ENCODE measurements at places on chromosomes 4 and X.

GRCh38 chr4:40170588-40170987, 26.2 kb upstream of the RHOH start:
- no peak for DNase-seq

GRCh38 chrX:51975811-51976210, 82.4 kb downstream of the MAGED1 start:
- DNase-seq = no peak

GRCh38 chr4:54746218-54746617, 88.5 kb downstream of the KIT start:
- DNase-seq = no peak

- DNase-seq = no peak
Observed at GRCh38 chr4:88573276-88573980, 18.9 kb upstream of the HERC3 start.

- no peak for DNase-seq
Observed at GRCh38 chrX:64184396-64184795, 21.1 kb downstream of the AMER1 start.

GRCh38 chr4:151668689-151669402, 92.0 kb downstream of the GATB start:
- DNase-seq = no peak

Measured in stimulated activated CD8-positive, alpha-beta memory T cell treated with anti-CD3 and anti-CD28 coated beads, Interleukin-7, amount 100 ng/mL, for 1 hour (primary cell).